ENCODE measurements at places on chromosomes 4 and X. TPM values are rescaled to one million over a fixed set of nuclear protein-coding genes. Genes with fewer than 3 reads are reported as not detected.
A peak's percentile ranks its signal among the peaks of the same experiment; 100 is the strongest.

- DNase-seq: no peak
Measured at GRCh38 chrX:68369559-68369958, 63.7 kb downstream of the OPHN1 start.

DNA sequence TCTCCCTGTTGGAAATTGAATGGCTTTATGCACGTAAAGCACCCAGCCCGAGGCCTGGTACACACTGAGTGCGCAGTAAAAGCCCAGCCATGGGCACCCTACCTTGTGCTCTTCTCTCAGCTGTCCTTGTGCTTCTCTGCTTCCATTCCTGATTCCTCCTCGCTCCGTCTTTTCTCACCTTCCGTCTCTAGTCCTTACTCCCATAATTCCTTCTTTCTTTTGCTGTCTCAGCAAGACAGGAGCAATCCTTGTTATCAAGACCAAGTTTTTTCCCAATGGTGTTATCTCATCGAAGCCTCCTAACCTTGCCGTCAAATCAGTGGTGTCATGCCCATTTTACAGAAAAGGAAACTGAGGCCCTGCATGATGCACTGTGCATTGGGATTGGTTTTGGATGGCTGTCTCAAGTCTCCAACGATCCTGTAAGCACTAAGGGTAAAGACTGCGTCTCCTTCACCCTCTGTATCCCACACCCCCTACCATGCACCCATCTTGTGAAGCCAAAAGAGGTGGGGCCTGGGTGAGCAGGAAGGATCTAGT is 30.1 kb downstream of the CYTL1 start:
- no peak for DNase-seq

DNA sequence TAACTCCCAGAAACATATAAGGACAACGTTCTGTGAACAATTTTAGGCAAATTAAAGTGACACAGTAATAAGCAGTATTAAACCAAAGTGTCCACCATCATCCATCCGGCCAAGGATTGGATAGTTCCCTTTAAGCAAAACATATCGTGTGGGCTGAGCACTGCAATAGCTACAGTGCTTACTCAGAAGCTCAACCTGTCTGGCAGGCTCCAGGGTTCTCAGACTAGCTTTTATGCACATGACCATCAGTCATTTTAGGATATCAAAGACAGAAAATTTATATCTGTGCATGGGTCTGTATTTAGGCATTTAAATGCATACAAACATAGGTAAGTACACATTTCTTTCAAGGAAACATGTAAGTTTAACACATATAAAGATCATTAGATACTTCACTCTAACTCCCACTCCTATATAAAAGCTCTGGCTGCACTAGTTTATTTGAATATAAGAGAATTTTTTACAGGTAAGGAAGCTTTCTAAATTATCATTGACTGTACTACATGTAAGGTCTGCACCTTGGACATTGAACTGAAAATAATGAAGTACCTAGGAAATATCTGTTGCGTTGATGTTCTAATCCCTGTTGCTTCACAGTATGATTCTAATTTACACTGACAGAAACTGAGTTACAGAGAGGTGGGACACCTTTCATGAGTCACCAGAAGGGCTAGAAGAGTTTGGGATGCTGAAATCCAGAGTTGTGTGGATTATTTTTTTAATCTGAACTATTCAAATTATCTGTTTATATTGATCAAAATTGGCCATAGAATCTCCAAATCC is 67.6 kb downstream of the ELOVL6 start:
- DNase-seq: no peak

DNA sequence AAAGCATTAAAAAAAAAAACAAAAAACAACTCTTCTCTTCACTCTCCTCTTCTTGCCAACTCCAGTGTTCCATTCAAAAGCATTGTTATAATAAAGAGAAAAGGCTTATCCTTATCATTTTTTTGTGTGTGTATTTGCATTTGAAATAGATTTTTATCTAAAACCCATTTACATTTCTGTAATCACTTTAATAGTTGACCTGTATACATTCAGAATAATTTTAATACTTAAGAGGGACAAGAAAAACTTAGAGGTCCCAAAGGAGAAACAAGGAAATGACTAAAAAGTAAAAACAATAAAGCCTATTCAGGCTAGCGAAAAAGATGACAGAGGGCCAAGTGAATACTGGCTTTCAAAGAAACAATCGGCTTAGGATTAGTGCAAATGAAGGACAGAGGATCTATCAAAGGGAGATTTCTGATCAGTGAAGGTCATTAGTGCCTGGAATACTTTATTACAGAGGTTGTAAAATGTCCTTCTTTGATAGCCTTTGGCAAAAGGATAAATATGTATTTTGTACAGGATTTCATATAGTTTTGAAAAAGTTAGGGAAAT is 808.3 kb downstream of the RPA4 start:
- DNase-seq: no peak

- no peak for DNase-seq
Measured at GRCh38 chr4:911871-912490, 20.1 kb downstream of the GAK start.

DNA sequence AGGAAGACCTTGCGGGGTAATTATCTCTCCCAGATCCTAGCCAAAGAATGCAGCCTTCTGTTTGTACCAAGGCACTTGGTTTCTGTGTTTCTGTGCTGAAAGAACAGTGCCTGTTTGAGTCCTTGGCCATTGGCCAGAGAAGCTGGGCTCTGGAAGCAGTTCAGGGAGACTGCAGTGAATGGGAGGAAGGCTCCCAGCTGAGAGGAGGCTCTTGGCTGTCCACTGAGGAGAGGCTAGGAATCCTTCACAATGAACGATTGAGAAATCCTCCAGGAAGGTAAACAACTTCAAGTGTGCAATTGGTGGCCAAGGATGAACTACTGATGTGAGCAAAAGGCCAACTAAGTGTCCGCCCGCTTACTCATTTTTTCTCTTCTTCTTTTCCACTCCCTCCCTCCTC is 61.3 kb downstream of the HS3ST1 start:
- peak; percentile 10 for DNase-seq

DNA sequence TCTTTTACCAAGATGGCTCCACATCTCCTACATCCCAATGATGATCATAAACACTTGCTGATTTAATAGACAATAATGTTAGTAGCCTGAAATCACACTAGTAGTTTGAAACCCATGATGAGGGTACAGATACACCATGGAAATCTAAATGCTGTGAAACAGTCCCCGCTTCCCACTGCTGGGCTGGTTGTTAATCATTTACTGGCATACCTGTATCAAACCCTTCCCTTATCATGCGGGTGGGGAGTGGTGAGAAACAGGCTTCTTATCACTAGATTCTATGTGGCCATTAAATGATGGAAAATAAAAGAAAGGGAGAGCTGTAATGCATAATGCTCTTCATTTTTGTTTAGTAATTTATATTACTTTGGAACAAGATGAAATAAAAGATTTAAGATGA is 21.9 kb downstream of the MAOA start:
- no peak for DNase-seq

- no peak for DNase-seq
Measured at GRCh38 chr4:189021831-189022230, 882.6 kb downstream of the TRIML1 start.

DNA sequence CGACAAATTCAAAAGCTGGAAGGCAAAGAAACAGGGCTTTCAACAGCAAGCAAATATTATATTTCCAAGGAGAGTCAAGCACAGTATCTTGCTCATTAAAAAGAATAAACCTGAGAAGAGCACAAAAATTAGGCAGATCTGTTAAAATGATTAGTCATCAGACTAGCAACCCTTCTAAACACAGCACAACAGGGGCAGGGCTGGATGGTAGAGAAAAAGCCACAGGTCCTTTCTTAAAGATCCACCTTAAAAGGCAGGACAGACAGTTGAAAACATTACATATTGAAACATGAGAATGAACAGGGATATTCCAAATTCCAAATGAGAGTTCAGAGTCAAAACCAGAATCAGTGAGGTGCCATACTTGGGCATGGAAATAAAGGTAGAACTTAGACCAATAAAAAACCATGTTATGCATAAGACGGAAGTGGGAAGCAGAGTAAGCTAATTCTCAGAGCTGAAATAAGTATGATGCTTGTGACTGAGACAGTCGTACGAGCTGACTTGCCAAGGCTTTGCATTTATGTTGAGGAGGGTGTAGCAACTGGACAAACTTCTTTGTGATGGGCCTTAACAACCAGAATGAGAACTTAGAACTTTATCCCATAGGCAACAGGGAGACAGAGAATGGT is 126.9 kb upstream of the FAM9B start:
- no peak for DNase-seq

- no peak for DNase-seq
Measured at GRCh38 chr4:92246384-92246783, 57.4 kb upstream of the GRID2 start.

GRCh38 chr4:145427221-145427620 is 54.4 kb upstream of the SMAD1 start:
- DNase-seq: no peak

GRCh38 chr4:39710098-39710896 is 12.4 kb downstream of the UBE2K start:
- DNase-seq: no peak

DNA sequence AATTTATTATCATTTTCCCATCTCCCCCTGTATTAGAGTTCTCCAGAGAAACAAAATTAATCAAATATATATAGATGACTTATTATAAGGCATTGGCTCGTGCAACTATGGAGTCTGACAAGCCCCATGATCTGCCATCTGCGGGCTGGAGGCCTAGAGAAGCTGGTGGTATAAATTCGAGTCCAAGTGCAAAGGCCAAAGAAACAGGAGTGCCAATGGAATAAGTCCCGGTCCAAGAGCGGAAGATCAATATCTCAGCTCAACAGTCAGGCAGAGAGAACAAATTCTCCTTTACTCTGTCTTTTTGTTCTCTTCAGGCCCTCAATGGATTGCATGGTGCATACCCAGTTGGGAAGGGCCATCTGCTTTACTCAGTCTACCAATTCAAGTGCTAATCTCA is 178.8 kb downstream of the NWD2 start:
- DNase-seq: no peak

DNA sequence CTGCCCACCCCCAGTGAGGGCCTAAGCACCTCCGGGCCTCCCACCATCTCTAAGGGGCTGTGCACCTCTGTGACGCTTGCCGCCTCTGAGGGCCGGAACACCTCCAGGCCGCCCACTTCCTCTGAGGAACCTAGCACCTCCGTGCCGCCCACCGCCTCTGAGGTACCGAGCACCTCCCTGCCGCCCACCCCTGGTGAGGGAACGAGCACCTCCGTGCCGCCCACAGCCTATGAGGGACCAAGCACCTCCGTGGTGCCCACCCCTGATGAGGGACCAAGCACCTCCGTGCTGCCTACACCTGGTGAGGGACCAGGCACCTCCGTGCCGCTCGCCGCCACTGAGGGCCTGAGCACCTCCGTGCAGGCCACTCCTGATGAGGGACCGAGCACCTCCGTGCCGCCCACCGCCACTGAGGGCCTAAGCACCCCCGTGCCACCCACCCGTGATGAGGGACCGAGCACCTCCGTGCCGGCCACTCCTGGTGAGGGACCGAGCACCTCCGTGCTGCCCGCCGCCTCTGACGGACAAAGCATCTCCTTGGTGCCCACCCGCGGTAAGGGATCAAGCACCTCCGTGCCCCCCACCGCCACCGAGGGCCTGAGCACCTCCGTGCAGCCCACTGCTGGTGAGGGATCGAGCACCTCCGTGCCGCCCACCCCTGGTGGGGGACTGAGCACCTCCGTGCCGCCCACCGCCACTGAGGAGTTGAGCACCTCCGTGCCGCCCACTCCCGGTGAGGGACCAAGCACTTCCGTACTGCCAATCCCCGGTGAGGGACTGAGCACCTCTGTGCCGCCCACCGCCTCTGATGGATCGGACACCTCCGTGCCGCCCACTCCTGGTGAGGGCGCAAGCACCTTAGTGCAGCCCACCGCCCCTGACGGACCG is 977 bp downstream of the MAGEE1 start:
- DNase-seq: no peak

The EVC2 gene
- 8.4 TPM for polyA plus RNA-seq

The GPR34 gene
- 5.4 TPM for polyA plus RNA-seq

The FATE1 gene
- not detected for polyA plus RNA-seq

The SPIN2B gene
- 20.6 TPM for polyA plus RNA-seq

The SRPK3 gene
- 0.73 TPM for polyA plus RNA-seq

The DUSP9 gene
- polyA plus RNA-seq: 33.8 TPM

The SPON2 gene
- 10.8 TPM for polyA plus RNA-seq

The MAML3 gene
- polyA plus RNA-seq: 17.2 TPM

The PPAT gene
- 29.0 TPM for polyA plus RNA-seq

Data from left kidney (tissue), 8 donors.